ENCODE measurements at places on chromosomes 3 and 15.

DNA sequence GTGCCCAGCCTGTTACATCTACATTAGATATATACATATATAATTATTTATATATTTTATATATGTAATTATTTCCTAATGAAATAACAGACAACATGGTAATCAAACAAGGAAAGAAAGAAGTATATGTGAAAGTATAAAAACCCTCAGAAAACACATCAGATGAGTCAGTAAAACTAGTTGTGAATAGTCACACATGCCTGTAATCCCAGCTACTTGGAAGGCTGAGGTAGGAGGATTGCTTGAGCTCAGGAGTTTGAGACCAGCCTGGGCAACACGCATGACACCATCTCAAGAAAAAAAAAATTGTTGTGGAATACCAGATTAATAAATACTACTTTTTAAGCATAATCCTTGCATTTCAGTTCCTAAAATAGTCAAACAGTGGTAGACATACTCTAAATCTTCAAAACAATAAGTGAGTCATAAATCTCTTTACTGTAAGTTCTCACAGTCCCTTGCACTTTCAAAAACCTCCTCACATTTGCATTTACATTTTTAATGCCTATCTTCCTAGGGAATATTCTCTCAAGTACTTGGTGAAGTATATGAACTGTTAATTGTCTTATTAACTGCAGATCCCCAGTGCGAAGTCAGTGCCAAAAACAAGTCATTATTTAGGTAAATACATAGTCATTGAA is 106.5 kb downstream of the MYO9A start:
- DNase-seq: no peak

GRCh38 chr3:78139166-78139565 is 1099.3 kb downstream of the ROBO2 start:
- no peak for DNase-seq

- no peak for DNase-seq
Observed at GRCh38 chr3:102400142-102400541, 34.7 kb upstream of the ZPLD1 start.

DNA sequence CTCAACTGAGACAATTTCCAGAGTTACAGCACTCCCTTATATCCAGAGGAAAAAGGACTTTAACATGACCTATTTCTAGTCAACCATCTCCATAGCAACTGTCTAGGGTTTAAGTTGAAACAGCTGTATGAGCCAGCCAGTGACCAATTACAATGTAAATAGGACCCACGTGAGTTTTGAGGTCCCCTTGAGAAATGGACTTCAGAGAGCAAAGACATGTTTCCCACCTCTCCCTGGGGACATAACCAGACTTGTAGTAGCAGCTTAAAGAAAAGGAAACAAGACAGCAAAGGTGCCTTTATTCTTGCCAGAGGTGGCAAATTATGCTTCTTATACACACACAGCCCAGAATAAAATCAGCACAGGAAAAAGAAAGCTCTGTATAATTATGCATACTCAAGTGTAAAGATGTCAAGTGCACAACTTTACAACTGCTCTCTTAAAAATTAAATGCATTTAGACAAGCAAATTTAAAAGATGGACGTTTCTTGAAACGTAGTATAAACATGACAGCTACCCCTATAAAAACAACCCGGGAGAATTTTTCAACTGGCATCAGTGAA is 40.2 kb downstream of the SUMF1 start:
- peak; percentile 54 for DNase-seq

- no peak for DNase-seq
Observed at GRCh38 chr15:90138071-90138833, 36.0 kb upstream of the IDH2 start.

- DNase-seq: no peak
Observed at GRCh38 chr3:135911110-135911509, 54.4 kb upstream of the PPP2R3A start.

- no peak for DNase-seq
Observed at GRCh38 chr3:131782751-131783150, 252.1 kb downstream of the CPNE4 start.

- DNase-seq: no peak
Observed at GRCh38 chr15:101803676-101804075, 367 bp downstream of the OR4F6 start.

GRCh38 chr3:10582733-10583132 is 77.3 kb upstream of the ATP2B2 start:
- no peak for DNase-seq

- no peak for DNase-seq
Observed at GRCh38 chr3:69695443-69695842, 43.8 kb upstream of the MITF start.

DNA sequence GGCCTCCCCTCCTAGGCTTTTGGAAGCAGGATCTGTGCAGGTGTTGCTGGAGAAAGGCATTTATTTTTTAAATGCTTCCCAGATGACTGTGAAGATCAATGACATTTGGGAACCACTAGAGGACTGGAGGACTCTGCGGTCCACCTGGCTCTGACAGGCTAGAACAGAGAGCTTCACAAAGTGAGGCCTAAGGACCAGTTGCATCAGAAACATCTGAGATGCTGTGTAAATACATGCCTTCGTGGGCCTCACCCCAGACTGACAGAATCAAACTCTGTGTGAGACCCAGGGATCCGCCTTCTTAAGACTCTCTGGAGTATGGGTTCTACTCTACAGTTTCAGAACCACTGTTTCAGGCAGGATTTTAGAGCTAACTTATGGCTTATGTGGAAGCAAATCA is 105.0 kb upstream of the ICE2 start:
- DNase-seq: no peak

DNA sequence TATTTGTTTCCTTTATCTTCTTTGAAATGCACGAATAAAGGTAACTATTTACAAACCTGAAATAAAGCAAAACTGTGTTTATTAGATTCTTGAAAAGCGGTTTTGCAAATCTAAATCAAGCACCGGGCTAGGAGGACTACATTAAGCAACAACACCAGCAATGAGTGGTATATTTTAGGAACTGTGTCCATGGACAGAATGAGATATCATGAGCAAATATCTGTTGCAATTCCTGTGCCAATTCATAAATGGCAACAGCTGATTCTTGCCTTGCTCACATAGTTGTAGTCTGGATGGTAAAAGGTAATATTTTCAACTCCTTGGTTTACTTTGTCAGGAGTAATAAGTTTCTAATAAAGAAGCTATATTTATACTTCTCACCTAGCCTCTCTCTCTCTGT is 403.3 kb downstream of the LPP start:
- DNase-seq: no peak

GRCh38 chr3:119176778-119177177 is 3.4 kb downstream of the UPK1B start:
- DNase-seq: no peak

GRCh38 chr3:70871909-70872656 is 559.6 kb upstream of the MDFIC2 start:
- no peak for DNase-seq

DNA sequence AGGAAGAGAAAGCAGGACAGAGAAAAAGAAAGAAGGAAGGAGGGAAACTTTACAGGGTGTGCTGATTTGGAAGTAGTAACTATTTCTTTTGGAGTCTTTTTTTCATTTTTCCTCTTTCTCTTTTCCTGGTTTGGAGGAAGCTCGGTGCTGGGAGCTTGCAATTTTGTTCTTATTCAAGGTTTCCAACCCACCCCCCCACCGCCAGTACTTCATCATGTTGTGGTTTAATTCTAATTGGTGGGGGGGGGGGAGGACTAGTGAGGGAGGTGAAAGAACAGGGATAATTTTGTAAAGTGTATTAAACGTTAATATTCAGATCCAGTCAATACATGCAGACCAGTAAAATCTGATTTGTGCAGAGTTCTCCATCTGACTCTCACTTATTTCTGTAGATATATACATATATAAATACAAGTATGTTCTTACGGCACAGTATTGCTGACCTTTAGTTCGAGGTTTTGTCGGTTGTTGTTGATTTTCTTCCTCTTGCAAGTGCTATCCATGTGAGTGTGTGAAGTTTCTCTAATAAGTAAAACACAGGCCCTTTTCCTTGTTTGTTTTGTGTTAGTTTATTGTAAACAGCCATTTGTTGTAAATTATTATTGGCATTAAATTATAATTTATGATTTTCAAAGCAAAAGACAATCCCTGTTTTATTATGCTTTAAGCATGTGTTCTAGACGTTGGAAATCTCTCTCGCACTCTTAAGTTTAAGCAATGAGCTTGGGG is 9.3 kb downstream of the NR2F2 start:
- DNase-seq: no peak

- DNase-seq: no peak
Observed at GRCh38 chr15:79721256-79721655, 175.6 kb downstream of the MTHFS start.

GRCh38 chr3:43627360-43627759 is 5.5 kb upstream of the ANO10 start:
- DNase-seq: no peak

DNA sequence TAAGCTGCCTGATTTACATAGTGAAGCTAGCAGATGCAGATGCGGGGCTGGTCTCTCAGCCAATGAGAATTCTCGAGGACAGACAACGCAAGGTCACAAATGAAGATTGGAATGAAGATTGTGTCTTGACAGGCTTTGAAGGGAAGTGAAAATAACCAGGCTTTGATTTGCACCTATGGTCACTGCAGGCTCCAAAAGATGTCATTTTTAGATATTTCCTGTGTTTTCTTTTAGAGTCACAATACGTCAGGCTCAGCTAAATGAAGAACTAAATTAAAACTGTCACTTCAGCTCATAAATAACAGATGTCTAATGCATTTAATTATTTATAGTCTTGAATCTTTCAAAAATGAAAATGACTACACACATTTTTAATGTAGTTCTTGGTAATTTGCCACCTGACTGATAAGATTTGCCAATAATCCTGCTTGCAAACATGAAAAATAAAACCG is 99.5 kb downstream of the SQOR start:
- no peak for DNase-seq

DNA sequence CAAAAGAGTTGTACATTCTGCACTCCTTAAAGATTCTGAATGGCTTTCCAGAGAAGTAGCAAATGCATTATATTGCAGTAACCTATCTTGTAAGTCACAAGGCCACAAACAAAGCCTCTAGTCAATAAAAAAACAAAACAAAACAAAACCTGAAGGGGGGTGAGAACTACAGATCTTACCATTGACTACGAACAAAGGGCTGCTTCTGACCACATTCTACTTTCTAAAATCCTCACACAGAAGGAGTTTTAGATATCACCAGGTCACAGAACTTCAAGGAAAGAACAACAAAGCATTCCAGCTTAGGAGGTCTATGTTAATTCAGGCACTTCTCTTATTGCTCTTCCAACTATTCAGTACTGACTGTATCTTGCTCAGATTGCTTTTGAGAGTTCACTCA is 343.0 kb downstream of the ZBTB20 start:
- no peak for DNase-seq

- no peak for DNase-seq
Observed at GRCh38 chr3:13123765-13124164, 50.5 kb upstream of the IQSEC1 start.

DNA sequence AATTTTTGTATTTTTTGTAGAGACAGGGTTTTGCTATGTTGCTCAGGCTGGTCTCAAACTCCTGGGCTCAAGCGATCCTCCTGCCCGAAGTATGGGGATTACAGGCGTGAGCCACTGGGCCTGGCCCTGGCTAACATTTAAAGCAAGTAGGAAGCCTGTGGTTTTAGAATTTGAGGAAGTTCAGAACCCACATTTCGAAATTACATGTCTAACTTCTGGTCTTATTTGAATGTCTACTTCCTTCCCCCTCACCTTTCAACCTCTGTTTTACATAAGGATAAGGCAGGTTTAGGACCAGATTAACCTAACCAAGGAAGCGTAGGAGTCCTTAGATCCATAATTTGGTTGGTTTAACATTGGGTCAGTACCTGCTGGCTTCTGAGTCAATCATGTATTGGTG is 120.5 kb upstream of the PROK2 start:
- DNase-seq: no peak

GRCh38 chr15:89291934-89292438 is 42.6 kb downstream of the POLG start:
- no peak for DNase-seq

- DNase-seq: peak; percentile 30
Observed at GRCh38 chr15:95912280-95912625, 418.2 kb upstream of the NR2F2 start.

DNA sequence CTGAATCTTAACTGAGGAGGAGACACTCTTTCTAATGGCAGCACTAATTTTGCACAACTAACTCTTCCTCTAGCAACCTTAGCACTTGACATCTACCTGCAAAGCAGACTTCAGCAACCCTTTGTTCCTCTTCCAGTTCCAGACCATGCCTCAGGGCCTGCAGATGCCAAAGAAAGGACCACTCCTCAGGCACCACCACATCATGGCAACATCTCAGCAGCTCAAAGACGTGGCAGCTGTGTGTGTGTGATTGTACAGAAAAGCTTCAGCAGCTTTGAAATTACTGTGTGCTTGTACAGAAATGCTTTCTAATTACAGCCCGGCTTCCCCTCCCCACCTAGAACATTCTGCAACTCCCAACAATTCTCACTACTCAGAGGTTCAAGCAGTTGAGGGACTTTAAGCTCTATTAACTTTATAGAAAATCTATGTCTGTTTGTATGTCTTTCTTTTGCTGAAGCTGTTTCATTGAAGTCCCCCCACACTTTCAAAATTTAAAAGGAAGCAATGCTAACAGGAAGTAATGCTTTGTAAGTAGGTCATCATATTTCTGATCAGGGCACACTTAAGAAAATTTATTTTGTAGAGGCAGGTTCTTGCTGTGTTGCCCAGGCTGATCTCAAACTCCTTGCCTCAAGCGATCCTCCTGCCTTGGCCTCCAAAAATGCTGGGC is 115.2 kb downstream of the CD47 start:
- DNase-seq: no peak

DNA sequence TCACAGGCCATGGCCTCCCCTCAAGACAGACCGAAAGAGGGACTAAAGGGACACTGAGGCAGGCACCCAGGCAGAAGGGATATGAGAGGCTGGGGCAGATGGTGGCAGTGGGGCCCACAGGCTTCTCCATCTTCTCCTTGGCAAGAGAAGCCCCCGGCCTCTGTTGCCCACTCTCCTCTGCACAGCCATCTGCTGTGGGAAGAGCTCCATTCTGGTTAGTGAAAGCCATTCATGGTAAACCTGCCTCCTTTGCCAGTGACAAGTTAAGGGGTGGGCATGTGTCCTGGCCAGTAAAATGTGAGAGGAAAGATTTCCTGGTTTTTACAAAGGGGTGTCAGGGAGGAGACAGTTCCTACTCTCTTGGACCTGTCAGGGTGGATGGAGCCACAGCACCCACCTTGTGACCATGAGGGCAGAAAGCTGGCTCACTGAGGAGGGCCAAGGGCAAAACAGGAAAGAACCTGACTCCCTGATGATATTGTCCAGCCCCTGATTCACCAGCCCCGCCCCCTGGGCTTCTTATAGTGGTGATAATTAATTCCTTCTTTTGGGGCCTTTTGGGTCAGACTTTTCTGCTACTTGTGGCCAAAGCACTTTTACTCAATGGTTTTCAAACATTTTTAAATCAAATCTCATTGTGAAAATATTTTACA is 130.4 kb upstream of the SMAD3 start:
- no peak for DNase-seq

Measured in HuH-7 (cell line).